ENCODE measurements at places on chromosomes 7 and 10. TPM values are rescaled to one million over a fixed set of nuclear protein-coding genes. Genes with fewer than 3 reads are reported as not detected.

GRCh38 chr7:20700453-20701227 is 85.2 kb downstream of the ABCB5 start:
- DNase-seq, result peak; percentile 5

DNA sequence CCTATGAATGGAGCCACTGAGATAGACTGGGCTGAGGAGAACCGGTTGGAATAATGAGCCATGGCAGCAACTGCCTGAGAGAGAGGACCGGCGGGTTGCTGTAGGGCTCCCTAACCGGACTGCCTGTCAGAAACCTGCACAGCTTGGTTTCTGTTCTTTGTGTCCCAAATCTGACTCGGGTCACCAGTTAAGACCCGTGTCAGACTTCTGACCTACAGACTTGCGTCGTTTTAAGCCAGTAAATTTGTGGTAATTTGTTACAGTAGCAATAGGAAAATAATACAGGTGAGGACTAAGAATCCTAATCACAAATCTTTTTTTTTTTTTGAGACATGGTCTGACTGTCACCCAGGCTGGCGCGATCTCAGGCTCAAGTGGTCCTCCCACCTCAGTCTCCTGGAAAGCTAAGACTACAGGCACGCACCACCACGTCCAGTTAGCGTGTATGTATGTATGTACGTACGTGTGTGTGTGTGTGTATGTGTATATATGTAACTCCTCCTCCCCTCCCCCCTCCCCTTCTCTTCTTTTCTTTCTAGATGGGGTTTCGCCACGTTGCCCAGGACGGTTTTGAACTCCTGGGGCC is 672 bp upstream of the DDX56 start:
- no peak for DNase-seq

DNA sequence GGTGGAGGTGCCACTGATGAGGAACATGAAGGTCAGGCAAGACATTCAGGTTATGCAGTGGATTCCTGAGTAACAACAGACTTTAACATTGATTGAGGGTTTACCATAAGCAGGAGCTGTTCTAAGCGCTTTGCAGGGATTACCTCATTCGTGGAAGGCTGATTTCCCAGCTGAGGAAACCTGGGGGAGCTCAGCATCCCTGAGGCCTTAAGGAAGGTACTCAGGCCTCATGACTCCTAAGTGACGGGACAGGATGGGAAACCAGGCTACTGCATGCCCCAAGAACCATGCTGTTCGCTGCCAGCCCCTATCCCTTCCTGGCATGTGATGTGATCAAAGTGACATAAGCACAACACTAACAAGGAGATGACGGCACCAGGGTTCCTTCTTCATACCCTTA is 143.6 kb upstream of the NFE2L3 start:
- DNase-seq, result no peak

Gene SUN3
- not detected for total RNA-seq

Gene SH2D4B
- total RNA-seq, result 1.9 TPM

Gene SPDYE8
- 0.48 TPM for total RNA-seq

DNA sequence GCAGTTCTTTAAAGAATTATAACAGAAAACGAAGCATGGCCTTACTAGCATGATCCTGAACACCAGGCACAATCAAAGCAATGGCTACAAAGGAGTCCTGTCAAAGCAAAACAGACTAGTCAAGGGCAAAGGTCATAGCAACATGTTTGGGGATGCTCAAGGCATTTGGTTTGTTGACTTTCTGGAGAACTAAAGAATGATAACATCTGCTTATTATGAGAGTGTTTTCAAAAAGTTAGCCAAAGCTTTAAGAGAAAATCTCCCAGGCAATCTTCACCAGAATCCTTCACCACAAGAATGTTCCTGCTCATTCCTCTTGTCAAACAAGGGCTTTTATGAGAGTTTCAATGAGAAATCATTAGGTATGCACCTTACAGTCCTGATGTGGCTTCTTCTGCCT is 95.1 kb upstream of the CPXM2 start:
- no peak for DNase-seq

- peak; percentile 52 for DNase-seq
These were observed 3.1 kb downstream of the KLLN start for GRCh38 chr10:87860156-87860795.

Gene VPS37D
- total RNA-seq, result 10.1 TPM

GRCh38 chr7:78901566-78901965 is 551.9 kb downstream of the MAGI2 start:
- no peak for DNase-seq
